ENCODE measurements at places on chromosomes 16 and 17. TPM values are rescaled to one million over a fixed set of nuclear protein-coding genes. Genes with fewer than 3 reads are reported as not detected.

GRCh38 chr16:84115919-84116719 lies 623 bp downstream of the MBTPS1 start:
- H3K36me3 ChIP-seq, result no peaks in the 10 kb centered on the region
- peak overlapping the region; percentile 85 for H3K27ac ChIP-seq
- DNase-seq, result peak; percentile 37
- H3K4me1 ChIP-seq, result peaks cover 7% of the 10 kb centered on the region
- no peaks in the 10 kb centered on the region for H3K27me3 ChIP-seq

- peaks cover 14% of the 10 kb centered on the region for H3K4me1 ChIP-seq
- peaks cover 5% of the 10 kb centered on the region for H3K27me3 ChIP-seq
- H3K27ac ChIP-seq, result no peak overlapping the region
- H3K36me3 ChIP-seq, result no peaks in the 10 kb centered on the region
Observed at GRCh38 chr17:50900383-50900892, 34.3 kb upstream of the TOB1 start.

- H3K27me3 ChIP-seq, result no peaks in the 10 kb centered on the region
- no peaks in the 10 kb centered on the region for H3K4me1 ChIP-seq
- no peak for DNase-seq
- H3K36me3 ChIP-seq, result no peaks in the 10 kb centered on the region
- H3K4me3 ChIP-seq, result no peak overlapping the region
Observed at GRCh38 chr17:13753154-13753553, 151.4 kb upstream of the HS3ST3A1 start.

GRCh38 chr16:2091547-2092255 lies 43.9 kb downstream of the TSC2 start:
- no peaks in the 10 kb centered on the region for H3K36me3 ChIP-seq
- no peaks in the 10 kb centered on the region for H3K27me3 ChIP-seq
- peaks cover 11% of the 10 kb centered on the region for H3K4me1 ChIP-seq
- H3K4me3 ChIP-seq, result no peak overlapping the region
- no peak overlapping the region for H3K27ac ChIP-seq
- DNase-seq, result no peak

DNA sequence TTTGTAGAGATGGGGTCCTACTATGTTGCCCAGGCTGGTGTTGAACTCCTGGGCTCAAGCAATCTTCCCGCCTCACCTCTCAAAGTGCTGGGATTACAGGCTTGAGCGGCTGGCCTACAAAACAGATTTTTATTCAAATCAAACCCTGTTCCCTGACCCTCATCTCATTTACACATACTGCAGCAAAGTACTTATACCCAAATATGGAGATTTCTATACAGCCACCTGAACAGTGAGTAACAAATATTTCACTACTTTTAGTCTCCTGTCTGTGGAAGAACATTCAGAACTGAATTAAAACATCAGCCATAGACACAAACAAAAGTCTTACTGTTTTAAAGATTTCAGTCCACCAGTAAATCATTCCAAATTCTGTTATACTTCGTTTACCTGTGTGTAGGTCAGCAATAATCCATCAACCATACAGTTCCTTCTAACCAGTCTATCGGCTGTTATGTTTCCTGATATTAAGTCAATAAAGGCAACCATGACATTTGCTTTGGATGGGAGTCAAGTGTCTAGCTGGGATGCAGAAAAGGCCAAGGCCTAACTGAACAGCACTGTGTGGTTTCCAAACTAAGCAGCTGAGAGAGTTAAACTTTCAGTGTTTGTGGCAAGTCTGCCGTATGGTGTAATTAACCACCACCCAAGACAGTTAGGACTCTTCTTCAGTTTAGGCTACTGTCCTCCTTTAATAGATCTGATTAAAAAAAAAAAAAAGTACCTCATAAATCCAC lies 22.3 kb downstream of the ERN1 start:
- H3K27ac ChIP-seq, result no peak overlapping the region
- no peak for DNase-seq
- H3K4me3 ChIP-seq, result no peak overlapping the region
- no peaks in the 10 kb centered on the region for H3K4me1 ChIP-seq
- H3K36me3 ChIP-seq, result no peaks in the 10 kb centered on the region

DNA sequence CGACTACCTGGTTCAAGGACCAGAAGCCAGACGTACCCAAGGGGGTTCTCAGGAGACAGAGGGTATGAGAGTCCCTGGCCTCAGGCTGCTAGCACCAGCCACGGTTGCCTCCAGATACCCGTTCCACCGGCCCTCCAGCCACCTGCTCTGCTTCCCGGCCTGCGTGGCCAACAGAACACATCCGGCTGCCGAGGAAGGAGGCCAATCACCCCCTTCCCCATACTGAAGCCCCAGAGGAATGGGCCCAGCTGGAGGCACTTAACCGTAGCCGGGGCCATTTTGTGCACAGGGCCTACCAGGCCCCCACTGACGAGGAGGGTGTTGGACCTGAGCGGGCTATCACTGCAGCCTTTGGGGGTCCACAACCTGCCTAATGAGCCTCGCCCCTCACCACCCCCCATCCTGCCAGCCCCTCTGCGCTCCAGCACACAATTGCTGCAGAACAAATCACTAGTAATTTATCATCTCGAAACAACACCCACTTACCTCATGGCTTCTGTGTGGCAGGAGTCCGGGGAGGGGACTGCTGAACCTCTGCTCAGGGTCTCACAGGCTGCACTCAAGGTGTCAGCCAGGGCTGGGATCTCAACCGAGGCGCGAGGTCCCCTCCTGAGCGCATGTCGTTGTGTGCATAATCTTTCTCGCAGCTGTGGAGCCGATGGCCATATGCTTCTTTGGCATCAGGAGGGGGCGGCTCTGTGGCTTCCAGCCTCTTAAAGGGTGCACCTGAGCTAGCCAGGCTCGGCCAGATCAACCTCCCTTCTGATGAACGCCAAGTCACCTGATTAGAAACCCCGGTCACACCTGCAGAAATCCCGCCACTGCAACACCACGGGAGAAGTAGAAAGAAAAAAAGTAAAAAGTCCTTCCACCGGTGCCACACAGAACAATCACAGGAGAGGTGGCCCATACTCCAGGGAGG lies 10.1 kb upstream of the KREMEN2 start:
- H3K4me3 ChIP-seq, result no peak overlapping the region
- no peak overlapping the region for H3K27ac ChIP-seq
- H3K36me3 ChIP-seq, result no peaks in the 10 kb centered on the region
- H3K4me1 ChIP-seq, result no peaks in the 10 kb centered on the region
- DNase-seq, result no peak

DNA sequence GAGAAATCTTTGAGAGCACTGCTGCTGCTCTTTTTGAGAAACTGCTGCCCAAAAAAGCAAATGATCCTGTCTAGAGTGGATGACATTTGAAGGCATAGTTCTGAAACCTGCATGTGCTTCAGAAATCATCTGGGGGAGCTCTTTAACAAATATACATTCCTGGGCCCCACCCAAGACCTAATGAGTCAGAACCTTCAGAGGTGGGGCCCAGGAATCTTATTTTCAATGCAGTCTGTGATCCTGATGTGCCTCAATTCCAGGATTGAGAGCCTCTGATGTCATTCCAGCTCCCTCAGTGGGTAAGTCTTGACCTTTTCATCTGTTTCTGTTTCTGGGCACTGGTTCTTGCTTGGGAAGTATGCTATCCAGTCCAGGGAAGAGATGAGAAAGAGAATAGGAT lies 42.3 kb downstream of the HNF1B start:
- H3K27ac ChIP-seq, result peak overlapping the region; percentile 55
- H3K27me3 ChIP-seq, result no peaks in the 10 kb centered on the region
- peak; percentile 90 for DNase-seq
- peaks cover 21% of the 10 kb centered on the region for H3K4me1 ChIP-seq

- peaks cover 53% of the 10 kb centered on the region for H3K27me3 ChIP-seq
- no peak for DNase-seq
- no peak overlapping the region for H3K4me3 ChIP-seq
- peaks cover 26% of the 10 kb centered on the region for H3K4me1 ChIP-seq
- H3K36me3 ChIP-seq, result no peaks in the 10 kb centered on the region
- no peak overlapping the region for H3K27ac ChIP-seq
Observed at GRCh38 chr16:57887711-57888110, 83.2 kb downstream of the CNGB1 start.

DNA sequence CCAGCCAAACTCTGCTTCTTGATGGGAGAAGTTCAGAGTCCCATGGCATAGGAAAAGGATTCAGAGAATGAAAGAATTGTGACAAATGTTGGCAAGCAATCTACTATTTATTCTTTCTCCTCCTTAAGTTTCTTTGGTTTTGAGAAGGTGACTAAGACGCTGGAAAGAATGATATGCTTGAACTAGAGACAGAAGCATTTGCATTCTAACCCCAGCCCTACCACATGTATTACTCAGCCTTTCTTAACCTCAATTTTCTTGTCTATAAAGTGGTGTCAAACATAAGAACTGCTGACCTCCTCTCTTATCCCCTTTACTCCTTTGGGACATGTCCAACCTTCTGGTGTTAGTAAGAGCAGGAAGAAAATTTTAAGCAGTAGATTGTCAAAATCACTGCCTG lies 124.7 kb downstream of the HS3ST2 start:
- no peaks in the 10 kb centered on the region for H3K36me3 ChIP-seq
- H3K27me3 ChIP-seq, result no peaks in the 10 kb centered on the region
- no peak overlapping the region for H3K27ac ChIP-seq
- DNase-seq, result peak; percentile 4
- H3K4me1 ChIP-seq, result no peaks in the 10 kb centered on the region
- H3K4me3 ChIP-seq, result no peak overlapping the region

- H3K27me3 ChIP-seq, result no peaks in the 10 kb centered on the region
Observed at GRCh38 chr16:61797296-61797795, 238.9 kb downstream of the CDH8 start.

GRCh38 chr17:57357830-57358430 lies 101.6 kb downstream of the MSI2 start:
- no peak overlapping the region for H3K27ac ChIP-seq
- H3K4me1 ChIP-seq, result peaks cover 7% of the 10 kb centered on the region
- H3K4me3 ChIP-seq, result no peak overlapping the region
- no peaks in the 10 kb centered on the region for H3K36me3 ChIP-seq
- H3K27me3 ChIP-seq, result no peaks in the 10 kb centered on the region

GRCh38 chr17:6677158-6677831 lies 25.7 kb downstream of the C17orf100 start:
- H3K4me1 ChIP-seq, result no peaks in the 10 kb centered on the region
- peak; percentile 53 for DNase-seq
- H3K27ac ChIP-seq, result no peak overlapping the region
- H3K36me3 ChIP-seq, result no peaks in the 10 kb centered on the region
- peaks cover 15% of the 10 kb centered on the region for H3K27me3 ChIP-seq

DNA sequence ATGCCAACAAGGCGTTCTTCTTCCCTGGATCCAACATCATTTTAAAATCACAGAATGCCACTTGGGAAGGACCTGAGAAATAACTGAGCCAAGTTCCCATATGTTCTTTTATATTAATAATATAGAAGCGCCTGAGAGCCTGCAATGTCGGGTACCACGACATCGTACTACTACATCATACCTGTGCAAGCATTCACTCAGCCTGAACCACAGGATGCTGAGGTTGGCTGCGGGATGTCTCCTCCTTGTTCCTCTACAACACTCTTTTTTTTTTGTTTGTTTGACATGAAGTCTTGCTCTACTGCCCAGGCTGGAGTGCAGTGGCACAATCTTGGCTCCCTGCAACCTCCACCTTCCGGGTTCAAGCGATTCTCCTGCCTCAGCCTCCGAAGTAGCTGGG lies 2.1 kb upstream of the ATP2C2 start:
- H3K27ac ChIP-seq, result no peak overlapping the region
- no peak for DNase-seq
- H3K4me3 ChIP-seq, result no peak overlapping the region
- no peaks in the 10 kb centered on the region for H3K36me3 ChIP-seq
- H3K4me1 ChIP-seq, result no peaks in the 10 kb centered on the region

GRCh38 chr16:84673203-84673535 lies 24.9 kb downstream of the KLHL36 start:
- no peaks in the 10 kb centered on the region for H3K4me1 ChIP-seq
- no peak overlapping the region for H3K4me3 ChIP-seq
- no peak overlapping the region for H3K27ac ChIP-seq
- DNase-seq, result no peak

DNA sequence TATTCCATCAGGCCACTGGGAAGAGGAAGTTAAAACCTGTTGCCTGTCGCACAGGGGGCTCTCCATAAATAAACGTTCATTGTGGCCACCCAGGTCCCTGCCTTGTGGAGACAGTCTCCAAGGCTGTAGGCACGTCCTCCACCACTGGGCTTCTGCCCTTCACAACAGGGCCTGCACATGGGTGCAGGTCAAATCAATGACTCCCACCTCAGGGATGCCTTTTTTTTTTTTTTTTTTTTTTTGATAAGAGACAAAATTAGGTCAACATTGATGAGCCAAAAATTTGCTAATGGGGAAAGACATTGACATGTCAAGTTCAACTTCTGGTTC lies 12.6 kb upstream of the SLC12A3 start:
- H3K4me3 ChIP-seq, result no peak overlapping the region
- no peak overlapping the region for H3K27ac ChIP-seq
- no peak for DNase-seq
- H3K36me3 ChIP-seq, result no peaks in the 10 kb centered on the region
- H3K4me1 ChIP-seq, result peaks cover 41% of the 10 kb centered on the region
- H3K27me3 ChIP-seq, result no peaks in the 10 kb centered on the region

- no peaks in the 10 kb centered on the region for H3K4me1 ChIP-seq
- no peaks in the 10 kb centered on the region for H3K36me3 ChIP-seq
- H3K27ac ChIP-seq, result no peak overlapping the region
- DNase-seq, result no peak
- no peak overlapping the region for H3K4me3 ChIP-seq
- no peaks in the 10 kb centered on the region for H3K27me3 ChIP-seq
Observed at GRCh38 chr16:75197522-75198134, 9.3 kb downstream of the CTRB2 start.

GRCh38 chr17:37770631-37771518 lies 26.0 kb upstream of the HNF1B start:
- no peaks in the 10 kb centered on the region for H3K27me3 ChIP-seq
- H3K4me1 ChIP-seq, result no peaks in the 10 kb centered on the region
- H3K27ac ChIP-seq, result no peak overlapping the region

GRCh38 chr16:65313936-65314626 lies 192.2 kb upstream of the CDH11 start:
- peak; percentile 50 for DNase-seq
- H3K4me1 ChIP-seq, result peaks cover 33% of the 10 kb centered on the region
- H3K36me3 ChIP-seq, result no peaks in the 10 kb centered on the region
- H3K27ac ChIP-seq, result peak overlapping the region; percentile 54
- no peak overlapping the region for H3K4me3 ChIP-seq

GRCh38 chr16:24853830-24854229 lies 8.1 kb downstream of the SLC5A11 start:
- no peak overlapping the region for H3K27ac ChIP-seq
- H3K36me3 ChIP-seq, result no peaks in the 10 kb centered on the region
- DNase-seq, result peak; percentile 39
- no peak overlapping the region for H3K4me3 ChIP-seq

GRCh38 chr16:13829697-13830299 lies 90.2 kb upstream of the ERCC4 start:
- no peak overlapping the region for H3K27ac ChIP-seq
- H3K4me1 ChIP-seq, result no peaks in the 10 kb centered on the region
- DNase-seq, result no peak
- no peaks in the 10 kb centered on the region for H3K36me3 ChIP-seq
- no peaks in the 10 kb centered on the region for H3K27me3 ChIP-seq

GRCh38 chr16:69724414-69724873 lies 1.9 kb downstream of the NQO1 start:
- no peaks in the 10 kb centered on the region for H3K27me3 ChIP-seq
- no peak overlapping the region for H3K27ac ChIP-seq
- H3K36me3 ChIP-seq, result peaks cover 4% of the 10 kb centered on the region

The PRSS22 gene
- 0.58 TPM for total RNA-seq

The EVPLL gene
- not detected for total RNA-seq

The KRT17 gene
- 21.4 TPM for total RNA-seq

The PRAC1 gene
- not detected for total RNA-seq

The USH1G gene
- total RNA-seq, result not detected

The KRTAP2-1 gene
- not detected for total RNA-seq

The PARD6A gene
- total RNA-seq, result 1.2 TPM

Data from astrocyte (in vitro differentiated cells and primary cell).